ENCODE measurements at places on chromosomes 3 and 15. TPM values are rescaled to one million over a fixed set of nuclear protein-coding genes. Genes with fewer than 3 reads are reported as not detected.

RLBP1 gene
- 0.19 TPM for polyA plus RNA-seq

CFAP161 gene
- 0.08 TPM for polyA plus RNA-seq

IQCF5 gene
- polyA plus RNA-seq, result not detected

MED12L gene
- 0.16 TPM for polyA plus RNA-seq

C3orf33 gene
- polyA plus RNA-seq, result 1.5 TPM

AHSG gene
- 0.30 TPM for polyA plus RNA-seq

KCNH8 gene
- 0.99 TPM for polyA plus RNA-seq

GOLGA8M gene
- polyA plus RNA-seq, result 0.80 TPM

OTOL1 gene
- polyA plus RNA-seq, result not detected

ZNF620 gene
- 2.5 TPM for polyA plus RNA-seq

TM4SF18 gene
- 6.4 TPM for polyA plus RNA-seq

OIP5 gene
- polyA plus RNA-seq, result 0.56 TPM

ERICH6 gene
- polyA plus RNA-seq, result not detected

GASK1A gene
- polyA plus RNA-seq, result 1.7 TPM

ADCY5 gene
- 9.1 TPM for polyA plus RNA-seq

ALDH1L1 gene
- 44.0 TPM for polyA plus RNA-seq

SEMA3F gene
- 7.1 TPM for polyA plus RNA-seq

PTPRG gene
- 3.1 TPM for polyA plus RNA-seq

EPHB1 gene
- polyA plus RNA-seq, result 0.02 TPM

BNC1 gene
- 0.02 TPM for polyA plus RNA-seq

C2CD4B gene
- 25.1 TPM for polyA plus RNA-seq

PAK2 gene
- polyA plus RNA-seq, result 9.8 TPM

CELSR3 gene
- 13.9 TPM for polyA plus RNA-seq

NDUFAF3 gene
- polyA plus RNA-seq, result 63.7 TPM

Measured in pancreas (tissue), 10 donors.